ENCODE measurements at places on chromosomes 5 and 9.

DNA sequence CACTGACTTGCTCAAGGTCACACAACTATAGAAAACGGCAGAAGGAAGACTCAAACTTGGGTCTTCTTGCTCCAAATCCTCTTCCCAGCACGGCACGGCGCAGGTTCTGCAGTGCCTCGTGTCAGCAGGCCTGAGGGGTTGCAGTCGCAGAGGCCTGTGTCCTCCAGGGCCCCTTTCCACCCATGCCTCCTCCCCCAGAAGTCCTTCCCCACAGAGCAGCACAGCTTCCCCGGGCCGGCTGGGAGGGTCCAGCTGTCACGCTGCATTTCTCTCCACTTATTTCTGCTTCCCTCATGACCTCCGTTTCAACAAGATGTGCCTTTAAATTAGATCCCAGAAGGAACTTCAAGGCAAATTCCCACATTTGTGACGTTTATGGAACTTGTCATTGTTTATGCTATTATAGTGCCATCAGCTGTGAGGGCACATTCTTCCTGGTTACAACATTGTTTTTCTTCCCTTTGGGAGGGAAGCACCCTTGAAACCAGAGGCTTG is 148.4 kb downstream of the C5orf15 start:
- no peak for DNase-seq

DNA sequence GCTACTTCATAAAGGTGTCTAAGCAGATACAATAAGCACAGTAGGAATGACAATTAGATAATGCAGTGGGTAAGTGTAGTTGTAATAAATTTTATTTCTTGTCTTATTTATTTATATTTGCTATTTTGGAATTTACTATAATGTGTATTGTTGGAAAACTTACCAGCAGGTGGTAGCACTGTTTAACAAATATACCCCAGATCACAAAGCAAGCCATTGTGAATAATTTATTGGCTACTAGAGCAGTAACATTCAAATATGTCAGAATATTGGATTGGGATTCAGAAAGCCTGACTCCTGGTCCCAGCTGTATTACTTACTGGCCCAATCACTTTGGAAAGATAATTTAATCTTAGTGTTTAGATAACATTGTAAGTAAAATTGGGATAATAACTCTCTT is 78.0 kb downstream of the ISOC1 start:
- peak; percentile 4 for DNase-seq

- no peak for DNase-seq
Measured at GRCh38 chr5:138111937-138112336, 27.3 kb downstream of the NME5 start.

DNA sequence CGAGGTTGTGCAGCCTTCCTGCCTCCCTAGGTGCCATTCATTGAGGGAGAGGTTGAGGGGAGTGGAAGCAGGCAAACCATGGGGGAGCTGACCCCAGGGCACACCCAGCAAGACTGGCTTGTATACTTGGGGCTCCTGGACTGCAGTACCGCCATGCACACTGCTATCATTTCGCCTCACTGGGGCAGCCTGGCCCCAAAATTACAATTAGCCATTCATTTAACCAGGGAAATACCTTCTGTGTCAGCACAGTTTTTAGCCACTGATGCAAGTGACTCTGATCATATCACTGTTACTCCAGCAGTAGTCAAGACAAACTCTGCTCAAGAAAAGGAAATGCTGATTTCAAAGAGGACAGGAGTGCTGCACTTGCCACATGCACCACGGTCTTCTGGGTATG is 109.7 kb downstream of the TRIO start:
- no peak for DNase-seq

DNA sequence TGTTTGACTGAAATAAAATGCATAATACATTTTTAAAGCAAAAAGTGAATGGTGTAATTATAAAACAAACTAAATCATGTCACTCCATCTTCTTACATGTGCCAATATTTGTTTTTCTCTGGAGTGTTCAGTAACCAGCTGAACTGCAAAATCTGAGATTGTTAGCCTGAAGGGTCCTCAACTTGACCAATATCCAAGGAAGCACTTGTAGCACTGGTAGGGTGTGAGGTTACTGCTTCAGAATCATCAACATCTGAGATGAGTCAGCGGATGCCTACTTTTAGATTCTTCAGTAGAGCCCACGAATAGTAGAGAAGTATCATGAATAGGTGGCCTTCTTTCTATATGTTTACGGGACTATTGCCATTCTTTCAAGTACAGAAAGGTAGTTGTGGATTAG is 226.7 kb downstream of the TLE4 start:
- DNase-seq = no peak

DNA sequence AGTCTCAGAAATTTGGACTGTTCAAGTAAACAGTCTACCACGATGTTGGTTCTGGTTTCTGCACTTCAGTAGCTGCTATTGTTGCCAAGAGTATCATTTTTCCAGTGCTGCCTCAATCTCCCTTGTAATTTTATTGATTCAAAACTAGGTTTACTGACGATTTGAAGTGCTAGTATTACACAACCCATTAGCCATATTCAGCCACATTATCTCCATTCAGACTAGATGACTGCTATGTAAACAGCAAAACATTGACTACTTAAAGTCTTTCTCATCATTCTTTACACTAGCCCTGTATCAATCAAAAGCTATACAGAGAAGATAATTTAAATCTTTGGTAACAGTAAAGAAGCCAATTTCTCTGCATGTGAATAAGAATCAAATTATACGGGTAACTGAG is 102.0 kb upstream of the TSLP start:
- no peak for DNase-seq

GRCh38 chr9:110764006-110764405 is 95.4 kb downstream of the MUSK start:
- no peak for DNase-seq

DNA sequence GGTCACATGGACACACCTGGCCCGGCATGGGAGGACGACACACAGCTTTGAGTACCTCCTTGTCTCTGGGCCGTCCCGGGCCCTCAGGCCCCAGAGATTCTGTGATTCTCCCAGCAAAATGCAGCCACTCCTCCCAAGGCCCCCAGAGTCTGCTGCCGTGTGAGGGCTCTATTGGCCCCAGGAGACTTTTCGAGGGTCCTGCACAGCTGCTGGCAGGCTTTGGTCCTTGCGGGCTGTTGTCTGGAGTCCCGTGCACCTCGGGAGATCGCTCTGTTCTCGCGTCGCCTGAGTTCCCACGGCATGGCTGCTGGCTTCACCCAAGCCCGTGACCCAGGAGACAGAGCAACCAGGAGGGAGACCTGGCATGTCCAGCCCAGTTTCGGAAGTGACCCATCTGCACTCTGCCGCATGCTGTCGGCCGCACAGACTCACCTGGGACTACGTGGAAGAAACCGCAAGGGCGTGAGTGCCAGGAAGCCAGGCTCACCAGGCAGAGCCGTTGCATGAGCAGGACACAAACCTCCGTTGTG is 46.8 kb upstream of the NKD2 start:
- DNase-seq = no peak

GRCh38 chr5:151153300-151153699 is 4.3 kb downstream of the ANXA6 start:
- no peak for DNase-seq

- DNase-seq = no peak
Measured at GRCh38 chr5:73654819-73655318, 28.9 kb downstream of the ARHGEF28 start.

DNA sequence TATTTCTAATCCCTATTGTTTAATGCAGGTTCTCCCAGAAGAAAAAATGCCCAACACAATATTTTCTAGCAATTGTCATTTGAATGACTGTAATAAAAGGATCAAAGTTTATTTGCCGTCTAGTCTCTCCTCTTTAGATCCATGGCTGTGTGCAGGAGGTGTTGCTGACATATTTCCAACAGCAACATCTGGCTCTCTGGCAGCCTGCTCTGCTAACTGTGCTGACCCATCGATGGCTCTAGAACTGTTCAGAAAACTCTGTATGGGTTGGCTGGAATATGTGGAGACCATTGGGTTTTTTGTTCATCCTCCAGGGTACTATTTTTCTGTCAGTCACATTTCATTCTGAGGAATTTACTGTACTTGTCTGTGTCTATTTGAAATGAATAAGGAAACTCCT is 202.0 kb upstream of the SLC27A6 start:
- DNase-seq = no peak

DNA sequence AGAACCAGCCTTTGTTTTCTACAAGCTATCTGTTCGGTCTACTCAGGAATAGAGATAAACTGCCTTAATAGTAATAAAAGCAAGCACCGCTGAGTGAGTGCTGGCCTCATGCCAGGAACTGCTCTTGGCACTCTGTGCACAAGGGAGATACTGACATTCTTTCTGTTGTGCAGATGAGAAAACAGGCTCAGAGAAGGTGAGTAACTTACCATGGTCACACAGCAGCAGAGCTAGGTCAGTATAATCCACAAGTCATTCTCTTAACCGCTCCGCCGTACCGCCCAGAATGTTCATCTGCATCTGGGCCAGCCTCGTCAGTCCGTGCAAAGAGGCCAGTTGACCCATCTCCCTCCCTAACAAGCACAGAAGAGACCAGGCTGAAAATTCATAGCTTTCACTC is 27.4 kb downstream of the QRFP start:
- no peak for DNase-seq

GRCh38 chr9:129007035-129007765 is 20.9 kb downstream of the SH3GLB2 start:
- DNase-seq = no peak

DNA sequence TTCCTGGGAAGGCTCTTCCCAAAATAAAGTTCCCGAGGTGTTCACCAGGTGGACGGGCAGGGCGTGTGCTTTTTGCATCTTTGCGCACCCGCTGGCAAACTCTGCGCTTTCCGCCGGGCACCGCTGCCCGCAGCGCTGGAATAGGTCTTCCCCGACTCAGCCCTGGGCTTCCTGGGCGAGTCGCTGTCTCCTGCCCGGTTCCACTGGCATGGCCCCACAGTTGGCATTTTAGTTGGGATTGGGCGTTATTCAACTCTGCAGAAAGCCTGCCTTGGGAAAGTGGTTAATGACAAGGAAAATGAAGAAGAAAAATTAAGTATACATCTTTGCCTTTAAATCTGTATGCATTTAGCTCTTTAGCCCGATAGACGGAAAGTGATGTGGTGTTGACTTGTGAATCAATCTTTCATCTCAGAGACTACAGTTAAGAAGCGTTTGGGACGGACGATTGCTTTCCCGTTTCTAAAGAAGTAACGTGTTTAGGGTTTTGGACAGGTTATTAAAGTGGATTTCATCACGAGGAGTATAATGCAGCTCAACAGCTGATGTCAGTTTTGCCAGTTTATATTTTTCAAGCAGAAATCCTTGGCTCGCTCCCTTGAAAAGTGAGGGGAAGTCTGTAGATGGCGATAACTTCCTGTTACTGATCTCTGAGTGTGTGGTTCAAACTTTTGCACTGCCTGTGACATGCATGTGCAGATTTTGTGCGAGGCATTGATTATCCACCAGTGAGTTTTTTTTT is 946 bp downstream of the ADCY2 start:
- DNase-seq = no peak

DNA sequence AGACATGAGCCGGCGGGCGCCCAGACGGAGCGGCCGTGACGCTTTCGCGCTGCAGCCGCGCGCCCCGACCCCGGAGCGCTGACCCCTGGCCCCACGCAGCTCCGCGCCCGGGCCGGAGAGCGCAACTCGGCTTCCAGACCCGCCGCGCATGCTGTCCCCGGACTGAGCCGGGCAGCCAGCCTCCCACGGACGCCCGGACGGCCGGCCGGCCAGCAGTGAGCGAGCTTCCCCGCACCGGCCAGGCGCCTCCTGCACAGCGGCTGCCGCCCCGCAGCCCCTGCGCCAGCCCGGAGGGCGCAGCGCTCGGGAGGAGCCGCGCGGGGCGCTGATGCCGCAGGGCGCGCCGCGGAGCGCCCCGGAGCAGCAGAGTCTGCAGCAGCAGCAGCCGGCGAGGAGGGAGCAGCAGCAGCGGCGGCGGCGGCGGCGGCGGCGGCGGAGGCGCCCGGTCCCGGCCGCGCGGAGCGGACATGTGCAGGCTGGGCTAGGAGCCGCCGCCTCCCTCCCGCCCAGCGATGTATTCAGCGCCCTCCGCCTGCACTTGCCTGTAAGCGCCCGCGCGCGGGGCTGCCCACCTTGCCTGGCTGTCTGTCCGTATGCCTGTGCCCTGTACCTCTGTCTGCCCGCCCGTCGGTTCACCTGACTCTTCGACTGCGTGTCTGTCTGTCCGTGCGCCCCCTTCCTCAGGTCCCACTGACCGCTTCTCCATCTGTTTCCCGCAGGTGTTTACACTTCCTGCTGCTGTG is 412 bp downstream of the FGF18 start:
- DNase-seq = no peak

- DNase-seq = no peak
Measured at GRCh38 chr9:138077126-138077525, 199.5 kb downstream of the CACNA1B start.

DNA sequence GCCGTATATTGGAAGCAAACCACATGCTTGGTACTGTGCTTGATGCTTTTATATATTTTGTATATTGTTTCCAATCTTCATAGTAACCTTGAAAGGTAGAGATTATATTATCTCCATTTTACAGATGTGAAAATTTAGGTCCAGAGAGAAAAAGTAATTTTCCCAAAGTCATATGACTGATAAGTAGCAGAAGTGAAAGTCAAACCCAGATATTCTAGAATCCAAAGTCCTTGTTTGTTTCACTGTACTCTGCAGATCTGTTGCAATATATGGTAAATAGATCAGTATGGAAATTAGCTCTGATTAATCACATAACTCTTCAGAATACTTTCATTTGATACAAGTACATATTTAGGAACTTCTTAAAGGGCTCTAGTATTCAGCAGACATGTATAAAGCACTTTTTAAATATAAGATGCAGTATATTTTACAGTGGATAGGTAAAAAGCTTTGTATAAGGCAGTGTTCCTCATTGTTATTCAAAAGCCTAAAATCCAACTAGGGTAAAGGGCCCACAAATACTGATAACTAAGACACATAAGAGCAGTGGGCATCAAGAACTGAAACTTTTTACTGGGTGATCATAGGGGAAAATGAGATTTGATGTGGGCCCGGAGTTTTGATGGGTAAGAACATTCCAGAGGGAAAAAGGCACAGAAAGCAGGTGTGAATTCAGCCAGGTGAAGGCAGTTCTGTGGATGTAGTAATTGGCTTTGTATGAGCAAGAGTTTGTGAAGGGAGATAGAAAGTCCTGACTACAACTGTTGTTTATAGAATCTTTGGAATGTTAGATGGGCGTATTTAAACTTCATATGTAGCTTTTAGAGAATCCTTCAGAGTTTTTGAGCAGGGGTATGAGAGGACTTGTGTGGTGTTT is 25.0 kb downstream of the NDFIP1 start:
- no peak for DNase-seq

DNA sequence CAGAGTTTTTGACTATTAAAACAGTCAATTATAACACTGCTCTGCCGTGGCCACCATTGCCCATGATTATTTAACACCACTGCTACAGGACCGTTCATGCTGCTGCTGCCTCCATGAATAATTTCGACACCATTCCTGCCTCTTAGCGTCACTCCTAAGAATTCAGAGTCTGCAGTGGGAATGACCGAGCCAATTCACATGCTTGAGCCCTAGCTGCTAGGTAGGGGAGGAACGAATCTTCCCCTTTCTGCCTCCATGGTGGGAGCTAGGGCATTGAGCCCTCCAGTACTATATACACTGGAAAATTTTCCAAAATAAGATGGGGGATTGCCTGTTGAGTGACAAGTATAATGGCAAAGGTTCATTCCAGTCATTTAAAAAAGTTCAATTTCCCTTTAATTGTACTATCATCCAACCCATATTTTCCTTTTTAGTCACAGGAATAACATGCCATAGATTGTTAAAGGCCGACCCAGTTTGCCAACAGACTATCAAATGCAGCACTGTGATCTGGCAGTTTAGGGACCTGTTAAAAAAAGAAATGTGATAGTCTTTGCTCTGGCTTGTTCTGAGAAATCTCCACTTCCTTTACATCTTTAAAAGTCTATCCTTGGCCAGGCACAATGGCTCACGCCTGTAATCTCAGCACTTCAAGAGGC is 13.5 kb upstream of the B4GALT1 start:
- no peak for DNase-seq

All from fibroblast of skin of left quadriceps (primary cell).